ENCODE measurements at places on chromosomes 16 and 17.
A peak's percentile ranks its signal among the peaks of the same experiment; 100 is the strongest.

GRCh38 chr16:57324749-57325148 lies 33.8 kb upstream of the CCL22 start:
- no peak for DNase-seq

DNA sequence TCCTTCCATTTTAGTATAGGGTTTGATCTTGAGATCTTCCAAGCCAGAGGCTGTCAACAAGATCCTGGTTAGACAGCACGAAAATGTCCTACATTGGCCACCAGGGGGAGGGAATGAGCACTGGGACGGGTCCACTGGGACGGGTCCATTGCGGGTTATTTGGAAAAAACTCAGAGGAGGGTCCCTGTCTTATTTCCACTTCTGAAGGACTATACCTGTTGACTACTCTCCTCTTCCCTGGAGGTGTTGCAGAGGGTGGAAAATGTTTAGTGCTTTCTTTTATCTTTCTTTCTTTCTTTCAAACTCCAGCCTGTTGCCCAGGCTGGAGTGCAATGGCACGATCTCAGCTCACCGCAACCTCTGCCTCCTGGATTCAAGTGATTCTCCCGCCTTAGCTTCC lies 2.5 kb downstream of the TTLL6 start:
- peak; percentile 37 for DNase-seq

DNA sequence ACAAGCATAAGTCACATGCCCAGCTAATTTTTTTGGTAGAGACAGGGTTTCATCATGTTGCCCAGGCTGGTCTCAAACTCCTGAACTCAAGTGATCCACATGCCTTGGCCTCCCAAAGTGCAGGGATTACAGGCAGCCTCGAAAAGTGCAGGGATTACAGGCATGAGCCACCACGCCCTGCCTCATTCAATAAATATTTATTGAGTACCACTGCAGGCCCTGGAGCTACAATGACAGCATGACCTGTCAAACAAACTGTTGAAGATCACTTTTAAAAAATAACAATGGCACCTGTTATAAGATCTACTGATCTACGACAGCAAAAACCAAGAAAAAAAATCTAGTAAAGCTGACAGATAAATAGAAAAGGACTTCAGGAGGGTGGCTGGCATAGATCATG lies 76.3 kb downstream of the CEP95 start:
- no peak for DNase-seq

DNA sequence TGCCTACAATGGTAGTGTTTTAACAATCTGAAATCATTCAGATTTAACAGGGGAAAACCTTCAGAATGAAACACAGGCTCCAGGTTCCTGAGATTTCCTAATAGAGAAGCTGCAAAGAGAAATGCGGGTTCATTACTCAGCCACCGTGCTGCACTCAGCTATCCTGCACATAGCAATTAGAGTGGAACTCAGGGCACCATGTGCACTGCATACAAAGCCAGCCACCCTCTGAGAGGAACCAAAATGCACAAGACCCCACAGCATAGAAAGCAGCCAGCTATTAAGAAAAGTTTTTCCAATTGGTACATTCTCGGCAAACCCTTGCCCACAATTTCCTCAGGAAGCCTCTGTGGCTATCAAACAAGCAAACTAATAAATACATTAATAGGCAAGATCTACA lies 37.4 kb downstream of the TOM1L2 start:
- DNase-seq: no peak

DNA sequence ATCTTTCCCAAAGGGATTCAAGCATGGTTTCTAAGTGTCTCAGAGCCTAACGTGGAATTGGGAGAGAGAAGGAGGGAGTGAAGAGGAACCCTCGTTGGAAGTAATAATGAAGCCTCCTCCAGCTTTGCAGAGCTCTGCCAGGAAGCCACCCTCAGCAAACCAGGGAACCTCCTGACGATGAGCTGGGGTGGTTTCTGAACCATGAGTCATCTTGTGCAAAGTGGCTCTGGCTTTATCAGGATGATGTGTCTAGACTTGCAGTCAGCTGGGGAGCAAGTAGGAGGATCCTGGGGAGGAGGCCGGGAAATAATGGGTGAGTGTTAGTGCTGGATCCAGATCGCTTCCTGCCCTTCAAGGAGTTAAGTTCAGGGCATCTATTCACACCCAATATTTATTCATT lies 191.7 kb upstream of the RBFOX1 start:
- no peak for DNase-seq

- DNase-seq: no peak
These were observed 13.1 kb downstream of the FMNL1 start for GRCh38 chr17:45234641-45235415.

GRCh38 chr16:2776500-2777139 lies 460 bp downstream of the ELOB start:
- DNase-seq: no peak

GRCh38 chr17:51015145-51015558 lies 105.5 kb downstream of the SPAG9 start:
- peak; percentile 43 for DNase-seq

GRCh38 chr17:32586666-32587065 lies 99.9 kb downstream of the CDK5R1 start:
- no peak for DNase-seq

- DNase-seq: no peak
These were observed 20.7 kb upstream of the SP2 start for GRCh38 chr17:47875011-47875985.

GRCh38 chr17:32684087-32684958 lies 192.6 kb downstream of the MYO1D start:
- DNase-seq: no peak

- DNase-seq: no peak
These were observed 83.7 kb downstream of the N4BP1 start for GRCh38 chr16:48526058-48526957.

GRCh38 chr17:5610956-5611355 lies 26.6 kb upstream of the NLRP1 start:
- no peak for DNase-seq

DNA sequence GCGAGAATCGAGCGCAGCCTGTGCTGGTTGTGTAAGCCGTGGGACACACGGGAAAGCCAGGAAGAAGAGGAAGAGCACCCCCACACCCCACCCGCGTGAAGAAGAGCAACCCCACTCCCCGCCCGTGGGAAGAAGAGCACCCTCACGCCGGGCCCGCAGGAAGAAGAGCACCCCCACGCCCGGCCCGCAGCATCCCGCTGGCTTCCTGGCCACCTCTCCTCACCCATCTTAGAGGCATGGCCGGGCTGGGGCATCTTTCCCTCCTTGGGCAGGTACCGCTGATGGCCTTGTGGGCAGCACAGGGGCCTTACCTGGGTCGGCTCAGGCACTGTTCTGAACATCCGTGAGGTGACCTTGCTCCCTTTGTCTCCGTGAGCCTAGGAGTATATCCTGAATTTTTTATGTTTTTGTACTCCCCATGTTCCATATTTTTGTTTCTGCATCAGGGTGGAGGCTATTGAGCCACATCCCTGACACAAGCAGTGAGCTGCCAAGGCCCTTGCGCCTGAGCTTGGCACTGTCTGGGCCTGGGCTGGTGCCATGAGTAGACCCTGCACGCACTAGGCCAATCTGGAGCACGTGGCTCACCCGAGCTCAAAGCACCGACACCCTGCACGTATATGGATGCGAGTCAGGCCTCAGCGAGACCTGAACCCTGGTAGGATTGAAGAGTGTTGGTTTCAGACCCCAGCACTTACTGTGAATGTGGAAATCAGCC lies 71.4 kb upstream of the KCTD5 start:
- DNase-seq: no peak

DNA sequence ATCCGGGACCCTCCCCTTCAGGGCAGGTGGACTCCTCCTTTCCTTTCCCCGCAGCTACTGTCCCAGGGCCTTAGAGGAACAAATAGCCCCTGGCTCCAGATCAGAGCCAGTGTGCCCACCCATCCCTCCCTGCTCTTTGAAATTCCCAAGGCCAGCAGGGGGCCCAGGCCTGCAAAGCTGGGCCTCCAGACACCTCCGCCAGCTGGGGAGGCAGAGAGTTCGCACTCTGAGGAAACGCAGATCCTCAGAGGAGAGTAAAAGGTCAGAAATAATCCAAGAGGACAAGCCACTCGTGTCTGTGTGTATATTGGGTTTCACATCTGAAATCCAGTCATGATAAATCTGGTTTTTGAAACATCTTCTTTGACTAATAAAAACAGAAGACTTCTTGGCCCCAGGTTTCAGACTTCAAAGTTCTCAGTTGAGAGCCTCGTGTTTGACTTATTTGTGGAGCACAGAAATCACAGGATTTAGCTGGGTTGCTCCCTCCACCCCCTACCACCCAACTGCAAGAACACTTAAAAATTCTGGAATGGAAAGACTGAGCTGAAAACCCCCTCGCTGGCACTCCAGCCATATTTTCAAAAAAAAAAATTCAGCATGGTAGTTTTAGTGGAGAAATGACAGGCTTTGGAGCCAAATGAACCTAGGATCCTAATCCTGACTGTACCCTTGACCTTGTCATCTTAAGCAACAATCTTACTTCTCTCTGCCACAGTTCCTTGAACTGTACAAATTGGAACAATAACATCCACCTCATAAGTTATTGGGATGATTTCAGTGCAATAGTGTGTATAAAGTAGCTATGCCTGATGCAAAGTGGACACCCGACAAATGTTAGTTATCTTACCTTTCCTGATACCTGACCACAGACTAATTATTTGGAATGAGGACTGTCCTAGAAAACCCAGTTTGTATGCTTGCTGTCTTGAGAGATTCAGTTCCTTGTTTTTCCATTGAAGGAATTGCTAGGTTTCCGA lies 44.5 kb upstream of the TBX2 start:
- DNase-seq: no peak

DNA sequence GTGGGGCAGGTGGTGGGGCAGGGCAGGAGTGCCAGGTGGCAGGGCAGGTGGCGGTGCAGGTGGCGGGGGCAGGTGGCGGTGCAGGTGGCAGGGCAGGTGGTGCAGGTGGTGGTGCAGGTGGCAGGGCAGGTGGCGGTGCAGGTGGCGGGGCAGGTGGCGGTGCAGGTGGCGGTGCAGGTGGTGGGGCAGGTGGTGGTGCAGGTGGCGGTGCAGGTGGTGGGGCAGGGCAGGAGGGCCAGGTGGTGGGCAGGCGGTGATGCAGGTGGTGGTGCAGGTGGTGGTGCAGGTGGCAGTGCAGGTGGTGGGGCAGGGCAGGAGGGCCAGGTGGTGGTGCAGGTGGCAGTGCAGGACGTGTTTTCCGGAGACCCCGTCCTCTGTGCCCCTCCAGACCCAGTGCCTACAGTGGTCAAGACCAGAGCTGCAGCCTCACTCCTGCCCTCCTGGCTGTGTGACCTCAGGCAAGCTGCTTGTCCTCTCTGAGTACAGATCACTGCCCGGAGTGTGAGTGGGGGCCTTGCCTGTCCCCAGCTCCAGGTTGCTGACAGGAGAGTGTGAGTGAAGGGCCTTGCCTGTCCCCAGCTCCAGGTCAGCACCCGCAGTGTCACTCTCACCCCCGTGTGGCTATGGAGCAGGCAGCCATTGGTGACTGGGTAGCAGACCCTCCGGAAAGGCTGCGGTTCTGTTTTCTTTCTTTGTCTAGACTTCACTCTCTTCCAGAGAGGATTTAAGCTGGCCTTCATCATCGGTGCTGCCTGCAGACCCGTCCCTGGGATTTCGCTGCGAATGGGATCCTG lies 16.1 kb upstream of the NPTX1 start:
- no peak for DNase-seq

GRCh38 chr17:60729854-60730253 lies 52.2 kb downstream of the BCAS3 start:
- DNase-seq: peak; percentile 4

GRCh38 chr17:58995247-58995940 lies 111.3 kb downstream of the TRIM37 start:
- peak; percentile 67 for DNase-seq

DNA sequence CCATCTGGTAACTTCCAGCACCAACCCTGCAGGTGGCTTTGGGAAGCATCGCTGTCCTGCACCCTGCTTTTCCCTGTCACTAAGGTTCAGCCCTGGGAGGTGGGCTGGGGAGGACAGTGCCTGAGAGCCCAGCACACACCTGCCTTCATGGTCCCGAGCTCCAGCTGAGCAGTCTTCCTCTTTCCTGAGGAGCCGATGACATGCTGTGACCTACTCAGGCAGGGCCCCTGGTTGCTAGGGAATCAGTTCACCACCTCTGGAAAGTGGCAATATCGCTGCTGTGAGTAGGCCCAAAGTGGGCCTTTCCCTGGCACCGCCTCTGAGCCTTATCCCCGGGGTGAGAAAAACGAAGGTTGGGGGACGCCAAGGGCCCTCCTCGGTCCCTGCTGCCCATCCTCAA lies 17.9 kb downstream of the ST3GAL2 start:
- no peak for DNase-seq

DNA sequence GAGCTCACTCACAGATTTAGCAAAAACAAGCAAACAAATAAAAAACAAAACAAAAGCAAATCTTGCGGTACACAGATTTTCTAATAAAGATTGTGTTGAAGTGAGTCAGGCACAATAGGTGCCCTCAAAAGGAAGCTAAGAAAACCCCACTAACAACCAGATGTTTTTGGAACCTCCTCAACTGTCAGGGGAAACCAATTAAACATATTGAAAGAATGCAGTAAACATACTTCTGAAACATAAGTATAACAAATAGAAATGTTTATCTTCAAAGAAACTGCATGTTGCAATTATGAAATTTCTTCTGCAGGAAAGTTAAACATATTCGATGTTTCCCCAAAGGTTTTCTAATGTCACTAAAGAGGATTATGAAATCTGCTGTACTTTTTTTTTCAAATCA lies 110.5 kb upstream of the CORO6 start:
- peak; percentile 42 for DNase-seq

DNA sequence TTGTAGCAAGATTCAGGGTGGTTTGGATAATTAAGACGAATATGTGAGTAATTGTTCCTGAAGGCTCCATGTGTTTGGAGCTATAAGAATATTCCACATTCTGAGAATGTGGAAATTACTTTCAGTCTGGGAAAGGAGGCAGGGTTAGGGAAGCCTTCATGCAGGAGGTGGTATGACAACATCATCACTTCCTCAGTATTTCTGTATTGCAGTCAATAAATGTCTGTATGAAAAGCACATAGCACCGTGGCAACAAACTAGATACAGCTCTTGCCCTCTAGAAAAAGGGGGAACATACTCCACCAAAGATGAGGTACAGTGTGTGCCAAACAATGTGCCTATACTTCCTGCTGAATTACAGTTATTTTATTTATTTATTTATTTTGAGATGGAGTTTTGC lies 26.1 kb upstream of the DHRS7B start:
- DNase-seq: no peak

DNA sequence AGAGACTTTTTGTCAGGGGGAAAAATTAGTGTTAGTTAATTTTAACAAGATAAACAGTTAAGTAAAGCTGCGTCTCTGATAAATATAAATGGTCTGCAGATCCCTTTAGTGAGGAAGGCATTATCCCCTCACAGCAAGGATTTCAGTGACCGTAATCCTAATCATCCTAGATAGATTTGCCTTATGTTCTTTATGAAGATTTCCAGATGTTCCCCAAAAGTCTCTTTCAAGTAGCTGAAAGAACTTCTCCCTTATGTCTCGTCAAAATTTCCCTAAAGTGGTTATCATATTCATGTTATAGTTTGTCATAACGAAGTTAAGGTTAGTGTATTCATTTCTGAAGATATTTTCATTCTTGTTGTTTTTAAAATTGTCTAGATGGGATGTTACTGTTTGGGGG lies 5.6 kb downstream of the MOSMO start:
- DNase-seq: no peak
